ENCODE measurements at places on chromosomes 11 and 22.
A peak's percentile ranks its signal among the peaks of the same experiment; 100 is the strongest.

- DNase-seq: no peak
Measured at GRCh38 chr11:121615501-121615900, 162.7 kb upstream of the SORL1-AS1 start.

DNA sequence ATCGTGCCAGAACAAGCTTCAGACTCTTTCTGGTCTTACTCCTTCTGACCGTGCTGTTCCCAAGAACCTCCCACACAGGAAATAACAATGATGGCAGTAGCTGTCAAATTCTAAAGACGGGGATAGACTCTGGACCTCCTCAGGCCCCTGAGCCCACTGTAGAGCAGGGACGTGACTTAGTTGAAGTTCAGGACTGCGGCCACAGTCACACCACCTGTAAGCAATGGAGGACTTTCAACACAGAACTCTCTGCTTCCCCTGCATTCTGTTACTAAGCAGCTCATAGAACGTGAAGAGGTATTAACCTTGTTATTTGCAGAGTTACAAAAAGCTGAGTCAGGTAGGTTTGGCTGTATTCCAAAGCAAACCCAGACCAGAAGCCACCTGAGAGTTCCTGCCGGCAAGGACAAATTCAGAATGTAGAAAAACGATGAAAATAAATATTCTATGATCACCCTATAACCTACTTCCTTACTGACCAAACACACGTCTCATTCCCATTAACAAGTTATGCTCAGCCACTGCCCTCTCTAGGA is 12.7 kb downstream of the TMEM45B start:
- DNase-seq: no peak

- no peak for DNase-seq
Measured at GRCh38 chr11:17812091-17812864, 77.7 kb downstream of the KCNC1 start.

- no peak for DNase-seq
Measured at GRCh38 chr11:29119707-29120618, 896.9 kb downstream of the KCNA4 start.

DNA sequence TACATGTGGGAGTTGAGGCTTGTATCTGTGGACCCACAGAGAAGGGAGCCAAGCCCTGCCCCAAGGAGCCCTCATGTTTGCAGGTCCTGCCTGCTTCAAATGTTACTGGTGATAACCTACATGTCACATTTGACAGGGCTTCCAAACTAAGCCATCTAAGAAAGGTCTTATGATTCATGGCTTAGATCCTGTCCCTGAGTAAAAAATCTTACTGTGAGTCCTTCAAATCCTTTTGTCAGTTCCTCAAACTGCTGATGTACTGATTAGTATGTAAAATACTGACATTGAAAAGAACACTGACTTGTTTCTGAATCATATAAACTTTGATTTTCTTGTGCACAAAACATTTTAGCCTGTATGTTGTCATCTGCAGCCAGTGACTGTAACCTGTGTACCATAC is 1.0 kb upstream of the PANX1 start:
- DNase-seq: no peak

- DNase-seq: peak; percentile 37
Measured at GRCh38 chr11:128686745-128687177, 7.1 kb upstream of the FLI1 start.

- no peak for DNase-seq
Measured at GRCh38 chr11:67284811-67285540, 4.1 kb upstream of the ANKRD13D start.

- DNase-seq: no peak
Measured at GRCh38 chr11:2325719-2326118, 23.9 kb downstream of the TSPAN32 start.

DNA sequence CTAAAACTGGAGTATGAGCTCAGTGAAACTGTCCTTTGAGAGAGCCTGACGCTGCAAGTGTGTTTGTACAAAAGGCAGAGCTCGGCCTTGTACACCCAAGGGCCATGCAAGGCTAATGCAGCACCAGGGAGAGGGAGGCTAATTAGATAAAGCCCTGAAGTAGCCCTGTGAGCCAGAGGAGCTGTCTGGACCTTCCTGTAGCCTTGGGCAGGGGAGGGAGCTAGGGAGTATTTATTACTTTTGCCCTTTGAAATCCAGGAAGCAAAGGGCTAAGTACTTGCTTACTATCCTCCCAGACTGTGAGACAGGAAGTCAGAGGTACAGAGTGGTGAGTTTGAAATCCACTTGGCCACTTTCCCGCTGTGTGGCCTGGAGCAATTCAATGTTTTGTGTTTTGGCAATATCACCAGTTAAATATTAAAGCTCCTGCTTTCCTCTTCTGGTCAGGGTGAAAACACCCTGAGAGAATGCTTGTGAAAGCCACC is 10.2 kb upstream of the LDHA start:
- no peak for DNase-seq

- DNase-seq: no peak
Measured at GRCh38 chr22:27032091-27032761, 374.8 kb downstream of the MIAT start.

DNA sequence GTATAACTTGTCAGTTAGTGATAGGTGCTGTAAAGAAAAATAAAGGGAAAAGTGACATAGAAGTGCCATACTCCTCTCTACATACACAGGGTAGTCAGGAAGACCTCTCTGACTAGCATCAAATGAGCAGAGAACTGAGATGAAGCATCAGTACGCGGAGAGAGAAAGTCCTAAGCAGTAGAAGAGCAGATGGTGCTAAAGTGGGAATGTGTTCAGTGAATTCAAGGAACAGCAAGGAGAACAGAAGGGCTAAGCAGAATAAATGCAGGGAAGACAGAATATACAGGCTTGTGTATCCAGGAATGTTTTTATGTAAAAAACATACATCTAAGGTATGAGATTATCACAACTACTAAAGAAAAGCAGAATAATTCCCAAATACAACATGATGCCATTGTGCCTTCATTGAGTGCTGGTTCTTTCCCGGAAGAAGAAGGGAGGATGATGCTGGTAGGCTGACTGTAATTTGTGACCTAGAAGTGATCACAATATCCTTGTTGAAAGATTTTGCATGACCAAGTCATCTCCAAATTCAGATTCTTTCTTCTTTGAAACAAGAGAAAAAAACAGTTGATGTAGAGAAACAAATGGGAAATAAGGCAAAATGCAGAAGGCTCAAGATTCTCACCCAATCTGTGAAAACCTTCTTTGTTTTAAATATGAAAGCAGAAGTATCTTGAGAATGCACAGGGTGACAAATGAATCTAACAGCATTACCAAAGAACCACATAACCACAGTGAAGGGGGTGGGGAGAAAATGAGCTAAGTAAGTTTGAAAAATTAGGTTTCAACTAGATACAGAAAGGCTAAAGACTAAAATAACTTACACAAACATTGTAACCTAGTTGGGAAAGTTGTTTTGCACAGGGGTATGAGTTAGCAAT is 20.5 kb downstream of the MRE11 start:
- no peak for DNase-seq

GRCh38 chr11:122745111-122745510 is 89.6 kb downstream of the UBASH3B start:
- DNase-seq: no peak

- no peak for DNase-seq
Measured at GRCh38 chr11:111520560-111520959, 6.0 kb downstream of the HOATZ start.

DNA sequence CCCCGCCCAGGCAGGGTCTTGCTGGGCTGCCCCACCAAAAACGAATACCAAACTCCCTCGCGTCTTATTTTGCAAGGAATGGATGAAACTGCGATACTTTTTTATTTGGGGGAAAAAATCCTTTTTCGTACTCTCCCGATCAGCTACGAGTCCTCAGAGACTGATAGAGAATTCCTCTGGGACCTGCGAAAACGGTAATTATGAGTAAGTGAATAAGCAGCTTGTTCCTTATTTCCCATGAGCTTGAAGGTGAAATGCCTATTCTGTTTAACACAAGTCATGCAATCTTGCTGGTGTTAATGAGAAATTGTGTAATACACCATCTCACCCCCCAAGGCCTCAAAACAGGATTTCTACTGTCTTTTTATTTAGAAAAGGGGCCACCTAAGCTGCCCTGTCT is 5.5 kb downstream of the GRK3 start:
- no peak for DNase-seq

- DNase-seq: no peak
Measured at GRCh38 chr11:71538666-71538990, 803 bp downstream of the KRTAP5-8 start.

- no peak for DNase-seq
Measured at GRCh38 chr11:105032495-105032894, 2.4 kb downstream of the CASP1 start.

DNA sequence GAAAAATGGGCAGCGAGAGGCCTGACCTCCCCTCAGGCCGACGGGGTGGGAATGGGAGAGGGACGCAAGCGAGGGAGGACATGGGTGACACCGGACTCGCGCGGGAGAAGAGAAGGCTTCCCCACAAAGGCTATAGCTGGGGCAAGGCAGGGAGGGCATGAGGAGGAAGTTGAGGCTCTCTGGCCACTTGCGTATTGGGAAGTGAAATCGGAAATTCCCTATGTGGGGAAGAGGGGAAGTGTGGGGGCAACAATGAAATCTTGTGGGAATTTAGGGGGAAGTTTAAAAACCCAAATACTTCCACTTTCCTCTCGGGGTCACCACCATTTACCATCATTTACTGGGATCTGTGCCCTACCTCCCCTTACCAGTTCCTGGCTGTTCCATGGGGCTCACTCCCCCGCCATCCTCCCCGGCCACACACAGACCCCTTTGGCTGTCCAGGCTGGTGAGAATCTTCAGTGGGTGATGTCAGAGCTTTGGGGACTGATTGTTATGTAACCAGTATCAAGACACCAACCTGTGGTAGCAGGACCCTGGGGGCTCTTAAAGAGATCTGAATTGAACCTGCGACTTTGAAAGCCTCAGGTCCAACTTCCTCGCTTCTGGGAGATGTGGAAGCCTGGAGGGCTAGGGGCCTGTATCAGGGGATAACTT is 951 bp upstream of the EHD1 start:
- DNase-seq: no peak

GRCh38 chr22:32542677-32543357 is 68.2 kb downstream of the FBXO7 start:
- DNase-seq: no peak

GRCh38 chr11:10087186-10087922 is 206.7 kb downstream of the SBF2 start:
- no peak for DNase-seq

- DNase-seq: no peak
Measured at GRCh38 chr11:88206751-88207150, 31.5 kb upstream of the RAB38 start.

DNA sequence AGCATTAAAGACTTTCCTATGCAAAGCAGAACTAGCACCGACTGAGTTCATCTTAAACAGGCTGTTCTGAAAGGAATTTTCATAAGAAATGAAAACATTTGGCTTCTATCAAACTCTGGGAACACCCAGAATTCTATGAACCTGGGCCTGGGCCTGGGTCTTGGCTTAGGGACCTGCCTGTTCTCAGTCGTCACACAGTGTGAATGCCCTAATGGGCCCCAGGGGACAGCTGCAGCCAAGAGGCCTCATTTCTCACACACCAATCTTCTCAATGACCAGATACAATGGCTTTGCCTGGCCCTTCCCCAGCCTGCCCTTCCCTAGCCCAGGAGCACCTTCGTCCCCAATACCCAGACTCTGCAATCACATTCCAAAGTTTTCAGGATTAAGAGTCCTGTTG is 234.9 kb upstream of the ARHGAP20 start:
- no peak for DNase-seq

GRCh38 chr22:47127441-47127871 is 365.0 kb downstream of the TBC1D22A start:
- DNase-seq: no peak

GRCh38 chr11:128232588-128232987 is 354.8 kb downstream of the ETS1 start:
- DNase-seq: no peak

DNA sequence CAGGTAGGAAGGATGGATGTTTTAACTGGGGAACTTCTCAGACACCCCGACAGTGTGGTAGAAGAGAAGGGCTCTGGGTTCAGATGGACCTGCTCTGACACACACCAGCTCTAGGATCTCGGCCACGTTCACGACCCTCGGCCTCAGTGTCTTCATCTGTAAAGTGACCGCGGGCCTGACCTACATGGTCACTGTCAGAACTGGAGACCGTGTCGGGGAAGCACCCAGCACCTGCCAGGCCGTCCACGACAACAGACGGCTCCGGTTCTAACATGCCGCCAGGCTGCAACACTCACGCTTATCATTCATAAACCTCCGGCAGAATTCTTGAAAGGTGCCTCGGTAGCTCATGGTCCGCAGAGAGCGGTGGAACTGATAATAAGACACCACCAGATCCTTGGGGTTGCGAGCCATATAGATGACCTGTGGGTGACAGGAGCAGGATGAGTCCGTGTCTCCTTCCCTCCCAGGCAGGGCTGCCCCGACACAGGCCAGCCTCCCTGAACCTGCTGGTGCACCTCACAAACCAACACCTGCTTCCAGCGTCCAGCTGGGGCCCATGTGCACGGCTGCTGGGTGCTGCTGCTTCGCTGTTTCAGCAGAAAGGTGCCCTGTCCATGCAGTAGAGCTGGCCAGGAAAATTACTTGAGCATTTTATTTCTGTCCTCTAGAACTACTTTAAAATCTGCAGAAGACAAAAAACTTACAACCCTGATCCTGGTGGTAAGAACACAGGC is 23.6 kb downstream of the SULT4A1 start:
- DNase-seq: no peak

- DNase-seq: no peak
Measured at GRCh38 chr22:42549331-42550060, 4.3 kb upstream of the SERHL2 start.

DNA sequence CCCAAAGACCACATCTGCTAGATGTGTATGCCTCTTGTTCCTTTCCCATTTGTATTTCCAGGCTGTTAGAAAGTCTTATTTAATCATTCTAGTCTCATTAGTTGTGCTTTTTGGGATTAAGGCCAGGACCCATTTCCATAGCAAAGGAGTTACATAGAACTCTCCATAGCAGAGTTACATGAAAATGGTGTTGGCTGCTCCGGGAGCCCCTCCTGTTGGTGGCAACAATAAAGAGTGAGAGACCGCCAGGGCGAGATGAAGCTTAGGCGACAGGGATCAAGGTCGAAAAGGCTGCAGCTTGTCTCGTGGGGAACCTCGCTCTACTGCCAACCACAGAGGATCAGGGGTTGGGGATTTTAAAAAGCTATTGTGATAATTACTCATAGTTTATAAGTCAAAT is 58.3 kb downstream of the GRIK4 start:
- DNase-seq: no peak

Data from CD8-positive, alpha-beta memory T cell (primary cell).